T-cell (primary cell): ENCODE measurements at places on chromosomes 3 and 15.

DNA sequence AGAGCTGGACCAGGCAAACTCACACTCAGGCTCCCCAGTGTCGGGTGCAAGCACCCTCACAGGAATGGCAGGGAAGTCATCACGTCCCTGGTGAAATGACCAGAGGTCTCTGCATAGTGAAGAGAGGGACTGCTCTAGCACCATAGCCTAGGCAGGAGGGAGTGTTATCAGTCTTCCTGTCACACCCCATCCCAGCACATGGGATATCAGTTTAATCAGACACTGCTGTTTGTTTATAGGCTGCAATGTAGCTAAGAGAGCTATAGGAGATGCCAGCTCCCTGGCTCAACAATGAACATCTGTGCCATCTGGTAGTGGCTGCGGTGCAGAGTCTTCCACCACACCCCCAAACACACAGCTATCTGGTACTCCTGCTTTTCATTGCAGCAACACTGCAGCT, 776.6 kb downstream of the ZNF385D start:
- DNase-seq = no peak

DNA sequence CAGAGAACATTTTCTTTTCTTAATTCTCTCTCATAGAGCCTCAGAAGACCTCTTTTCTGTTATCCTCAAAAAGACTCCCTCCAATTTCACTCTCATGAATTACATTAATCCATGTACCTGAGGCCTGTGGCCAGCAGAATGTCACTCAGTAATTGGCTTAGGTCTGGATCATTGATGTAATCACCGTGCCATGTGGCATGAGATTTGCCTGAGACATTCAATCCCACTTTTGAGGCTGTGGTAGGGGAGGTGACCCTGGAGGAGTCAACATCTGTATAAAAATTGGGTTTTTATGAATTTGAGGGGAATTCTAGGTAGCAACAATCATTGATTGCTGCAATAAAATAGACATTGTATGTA, 295.3 kb downstream of the GBE1 start:
- DNase-seq = no peak

GRCh38 chr15:48415036-48415886, 84.0 kb downstream of the DUT start:
- DNase-seq = no peak

DNA sequence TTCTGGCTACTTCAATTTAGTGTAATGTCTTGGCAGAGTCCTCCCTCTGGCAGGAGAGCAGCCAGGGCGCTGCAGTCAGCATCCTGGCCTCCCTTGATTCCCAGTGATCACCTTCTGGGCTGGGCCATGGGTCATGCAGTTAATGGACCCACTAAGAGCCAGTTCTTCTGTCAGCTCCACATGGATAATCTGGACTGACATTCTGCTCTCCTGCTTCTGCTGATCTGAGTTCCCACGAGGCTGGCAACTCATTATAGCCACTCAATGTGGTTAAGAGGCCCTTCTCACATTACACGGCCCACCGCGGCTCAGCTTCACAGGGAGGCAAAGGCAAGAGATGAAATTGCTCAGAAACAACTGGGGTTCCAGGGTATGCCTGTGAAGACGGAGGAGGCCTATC, 94.0 kb downstream of the WDR76 start:
- no peak for DNase-seq

GRCh38 chr3:171456765-171457606, 3.2 kb downstream of the TNIK start:
- no peak for DNase-seq

GRCh38 chr3:194871143-194871863, 185.6 kb downstream of the FAM43A start:
- DNase-seq = no peak

DNA sequence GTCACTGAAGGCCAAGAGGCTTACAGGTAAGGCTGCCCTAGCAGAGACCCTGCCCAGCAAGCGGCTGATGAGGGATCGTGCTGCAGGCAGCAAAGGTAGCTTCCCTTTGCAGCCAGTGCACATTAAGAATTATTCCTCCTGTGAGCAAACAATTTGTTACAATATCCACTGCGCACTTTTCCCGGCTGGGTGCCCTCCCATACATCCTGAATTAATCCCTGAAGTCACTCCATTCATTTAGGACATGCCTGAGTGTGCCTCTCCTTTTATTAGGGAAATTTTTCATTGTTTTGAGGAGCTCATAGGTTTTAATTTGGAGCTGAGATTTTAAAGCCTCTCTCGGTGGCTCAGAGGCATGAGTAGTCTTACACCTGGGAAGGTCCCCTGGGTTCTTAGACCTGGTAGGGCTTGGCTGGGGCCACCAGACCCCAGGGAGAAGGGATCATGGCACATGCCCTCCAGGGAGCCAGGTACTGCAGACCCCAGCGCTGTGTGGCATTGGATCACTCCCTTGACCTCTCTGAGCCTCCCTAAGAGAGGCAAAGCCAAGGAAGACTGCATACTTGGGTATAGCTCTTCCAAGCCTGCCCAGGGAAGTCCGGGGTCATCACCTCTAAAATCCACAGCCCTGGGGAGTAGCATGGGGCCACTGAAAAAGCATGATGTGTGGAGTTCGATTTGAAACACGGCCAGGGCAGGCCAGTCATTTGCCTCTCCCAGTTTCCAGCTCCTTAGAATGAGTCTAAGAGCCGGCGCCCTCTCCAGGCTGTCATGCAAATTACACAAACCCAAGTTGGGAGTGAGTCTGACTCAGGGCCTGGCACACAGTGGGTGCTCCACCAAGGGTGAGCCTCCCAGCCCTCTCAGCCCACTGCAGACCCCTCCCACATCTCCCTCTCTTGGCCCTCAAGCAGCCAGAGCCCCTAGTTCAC, 151.9 kb upstream of the LINGO1 start:
- DNase-seq = no peak

DNA sequence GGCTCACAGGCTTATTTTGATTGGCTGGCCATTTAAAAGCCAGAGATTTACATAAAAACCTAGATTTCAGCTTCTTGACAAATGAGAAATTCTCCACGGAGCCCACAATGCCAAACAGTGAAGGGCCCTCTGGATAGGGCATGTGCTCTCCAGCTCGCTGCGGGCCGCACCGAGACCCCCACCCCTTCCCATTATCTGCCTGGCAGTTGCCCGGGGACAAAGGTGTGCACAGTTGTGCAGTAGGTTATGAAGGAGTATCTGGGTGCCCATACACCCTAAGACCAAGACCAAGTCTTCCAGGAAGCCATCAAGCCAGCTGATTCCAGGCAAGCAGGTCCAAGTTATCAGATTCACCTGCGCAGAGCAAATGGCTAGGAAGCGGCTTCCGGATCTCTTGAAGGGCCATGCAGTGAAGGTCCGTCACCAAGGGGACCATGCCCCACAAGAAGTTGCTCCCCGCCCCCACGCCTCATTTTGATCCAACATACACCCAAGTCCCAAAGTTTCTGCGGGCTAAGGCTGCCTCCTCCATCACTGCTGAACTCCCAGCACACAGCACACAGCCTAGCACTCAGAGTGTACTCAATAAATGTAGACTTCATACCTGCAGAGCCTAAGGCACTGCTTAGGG, 1.3 kb downstream of the MRPS25 start:
- DNase-seq = no peak

DNA sequence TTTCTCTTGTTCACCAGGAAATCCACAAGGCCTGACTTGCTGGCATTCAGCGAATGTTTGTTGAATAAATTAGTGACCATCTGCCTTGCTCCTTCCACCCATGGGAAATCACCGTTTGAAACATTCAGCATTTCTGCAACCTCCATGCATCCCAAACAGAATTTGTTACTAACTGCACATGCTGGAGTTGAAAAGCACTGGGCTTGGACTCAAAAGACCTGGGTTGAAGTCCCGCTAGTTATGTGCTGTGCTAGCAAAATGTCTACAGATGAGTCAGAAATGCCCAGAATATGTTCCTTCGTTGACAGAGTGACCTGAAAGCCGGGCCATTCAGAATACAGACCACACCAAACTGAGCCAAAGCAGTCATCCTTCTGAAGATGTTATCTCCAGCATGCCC, 144.6 kb downstream of the ALDH1A2 start:
- DNase-seq = no peak

DNA sequence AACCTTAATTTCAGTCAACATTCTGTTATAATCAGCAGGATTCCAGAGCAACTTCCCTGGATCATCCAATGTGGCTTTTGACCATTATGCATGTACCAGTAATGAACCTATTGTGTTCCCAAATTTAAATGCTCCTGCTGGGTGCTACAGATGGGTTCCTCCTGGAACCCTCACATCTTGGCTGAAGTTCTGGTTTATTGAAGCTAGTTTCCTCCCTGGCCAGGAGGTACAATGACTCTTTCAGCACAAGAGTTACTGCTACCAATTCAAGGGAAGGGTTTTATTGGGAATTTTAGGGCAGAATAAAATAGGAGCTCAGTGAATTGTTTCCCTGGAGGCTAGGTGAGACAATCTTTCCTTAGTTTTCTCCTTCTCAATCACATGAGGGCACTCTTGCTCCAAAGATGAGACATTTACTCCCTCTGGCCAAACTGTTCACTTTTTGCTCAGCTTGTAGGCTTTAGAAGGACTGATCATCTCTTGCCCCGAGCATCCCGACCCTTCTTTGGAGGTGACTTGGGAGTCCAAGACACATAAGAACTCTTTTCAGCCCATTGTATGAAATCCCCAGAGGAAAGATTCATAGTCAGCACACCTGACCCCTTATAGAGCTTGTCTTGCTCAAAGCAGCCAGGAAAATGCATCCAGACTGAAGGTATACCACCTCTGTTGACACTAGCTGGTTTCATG, 8.8 kb upstream of the NPHP3 start:
- no peak for DNase-seq

- no peak for DNase-seq
Measured at GRCh38 chr3:149628957-149629670, 28.7 kb downstream of the WWTR1 start.

- no peak for DNase-seq
Measured at GRCh38 chr3:55877703-55878102, 390.6 kb upstream of the WNT5A start.

DNA sequence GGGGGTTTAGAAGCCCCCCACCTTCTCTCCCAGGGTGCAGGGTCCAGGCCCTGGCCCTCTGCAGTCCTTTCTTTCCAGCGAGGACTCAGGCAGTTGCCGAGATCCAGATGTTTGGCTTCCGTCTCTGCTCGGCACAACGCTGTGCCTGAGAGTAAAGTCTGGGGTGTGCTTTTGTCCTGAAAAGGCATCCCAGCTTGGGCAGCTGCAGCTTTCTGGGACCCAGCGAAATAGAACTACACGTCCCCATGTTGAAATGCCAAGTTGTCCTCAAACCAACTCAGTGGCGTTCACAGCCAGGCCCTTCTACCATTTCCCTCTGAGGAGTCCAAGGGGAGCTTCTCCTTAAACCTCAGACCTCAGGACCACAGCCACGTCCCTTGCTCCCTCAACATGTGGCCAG, 23.1 kb downstream of the FGD5 start:
- no peak for DNase-seq

DNA sequence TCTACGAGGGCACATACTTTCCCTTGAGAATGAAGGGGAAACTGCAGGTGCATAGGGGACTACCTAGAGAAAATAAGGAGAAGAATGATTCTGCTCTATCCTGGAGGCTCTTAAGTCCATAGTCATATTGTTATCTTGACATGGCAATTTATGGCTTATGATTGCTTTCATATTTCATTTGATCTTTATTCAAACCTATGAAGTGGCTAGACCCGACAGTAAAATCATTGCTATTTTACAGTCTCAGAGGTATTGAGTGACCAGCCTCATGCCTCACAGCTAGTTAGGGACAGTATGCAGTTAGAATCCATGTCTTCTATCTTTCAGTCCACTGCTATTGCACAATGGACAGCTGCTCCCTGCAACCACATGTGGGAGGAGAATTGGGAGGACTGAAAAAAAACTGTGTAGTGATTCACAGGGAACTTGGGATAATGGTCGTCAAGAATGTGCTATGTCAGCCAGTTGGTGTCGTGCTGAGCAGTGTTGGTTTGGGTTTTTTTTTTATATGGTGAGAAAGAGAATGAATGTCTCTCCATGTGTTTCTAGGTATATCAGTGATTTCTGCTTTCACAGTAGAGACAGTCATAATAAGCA, 63.2 kb upstream of the SPPL2A start:
- no peak for DNase-seq

DNA sequence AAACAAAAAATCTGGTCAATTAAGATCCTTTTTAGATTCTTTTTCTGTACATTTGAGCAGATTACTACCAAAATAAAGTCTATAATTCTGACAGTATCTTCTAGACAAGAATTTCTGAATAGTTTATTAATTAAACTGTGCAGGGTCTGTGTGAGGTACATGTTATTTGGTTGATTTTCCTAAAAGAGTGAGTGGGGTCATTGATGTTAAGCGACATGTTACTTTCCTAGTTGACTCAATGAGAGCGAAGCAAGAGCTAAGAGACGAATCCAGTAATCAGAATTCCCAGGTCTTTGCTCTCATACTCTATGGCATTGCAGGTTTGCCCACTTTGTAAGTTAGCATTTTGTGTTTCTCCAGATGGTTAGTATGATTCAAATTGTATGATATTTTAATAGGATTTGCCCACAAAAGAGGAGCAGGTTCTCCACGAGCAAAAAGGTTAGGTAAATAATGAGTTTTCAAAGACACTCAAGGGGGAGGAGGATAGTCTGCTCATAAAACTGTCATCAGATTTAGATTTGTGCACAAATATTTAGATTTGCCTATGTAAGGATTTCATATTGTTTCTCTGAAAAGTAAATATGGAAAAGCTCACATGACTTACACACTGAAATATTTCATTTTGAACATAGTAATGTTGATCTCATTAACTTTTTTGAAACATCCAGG, 217.2 kb upstream of the CGNL1 start:
- DNase-seq = no peak

DNA sequence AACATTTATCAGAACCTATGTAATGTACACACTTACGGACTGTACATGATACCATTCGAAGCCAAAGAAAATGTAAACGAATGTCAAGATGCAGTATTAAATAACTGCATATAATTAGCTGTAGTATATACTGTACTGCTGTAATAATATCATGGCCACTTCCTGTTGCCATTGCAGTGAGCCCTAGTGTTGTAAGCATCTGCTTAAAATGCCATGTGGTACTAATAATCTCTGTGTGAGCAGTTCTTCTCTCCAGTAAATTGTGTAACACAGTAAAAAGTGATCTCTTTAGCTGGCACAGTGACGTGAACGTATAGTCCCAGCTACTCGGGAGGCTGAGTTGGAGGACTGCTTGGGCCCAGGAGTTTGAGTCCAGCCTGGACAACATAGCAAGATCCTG, 8.6 kb downstream of the SPG11 start:
- DNase-seq = no peak

GRCh38 chr15:65344914-65345275, 32.9 kb downstream of the IGDCC3 start:
- no peak for DNase-seq

- DNase-seq = no peak
Measured at GRCh38 chr3:177034832-177035475, 162.3 kb downstream of the TBL1XR1 start.

- DNase-seq = no peak
Measured at GRCh38 chr15:32641517-32642059, at the start of gene SCG5. Gene SCG5 (plus strand): TSS chr15:32641710. CDS start chr15:32643593, 1,883 bp downstream.

GRCh38 chr3:47323431-47324277, 40.9 kb downstream of the KLHL18 start:
- no peak for DNase-seq

DNA sequence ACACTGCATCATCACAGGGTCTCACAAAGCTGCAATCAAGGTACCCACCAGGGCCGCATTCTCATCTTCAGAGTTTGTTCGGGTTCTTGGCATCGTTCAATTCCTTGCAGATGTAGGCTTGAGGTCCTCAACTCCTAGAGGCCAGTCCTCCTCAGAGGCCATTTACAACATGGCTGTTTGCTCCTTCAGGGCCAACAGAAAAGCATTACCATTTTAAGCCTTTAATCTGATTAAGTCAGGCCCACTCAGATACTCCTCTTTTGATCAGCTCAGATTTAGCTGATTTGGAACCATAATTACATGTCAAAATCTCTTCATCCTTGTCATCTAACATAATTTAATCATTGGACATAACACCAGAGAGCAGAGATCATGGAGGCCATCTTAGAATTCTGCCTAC, 55.4 kb downstream of the BFSP2 start:
- DNase-seq = no peak
